ENCODE measurements at places on chromosomes 16 and 17. TPM values are rescaled to one million over a fixed set of nuclear protein-coding genes. Genes with fewer than 3 reads are reported as not detected.

DNA sequence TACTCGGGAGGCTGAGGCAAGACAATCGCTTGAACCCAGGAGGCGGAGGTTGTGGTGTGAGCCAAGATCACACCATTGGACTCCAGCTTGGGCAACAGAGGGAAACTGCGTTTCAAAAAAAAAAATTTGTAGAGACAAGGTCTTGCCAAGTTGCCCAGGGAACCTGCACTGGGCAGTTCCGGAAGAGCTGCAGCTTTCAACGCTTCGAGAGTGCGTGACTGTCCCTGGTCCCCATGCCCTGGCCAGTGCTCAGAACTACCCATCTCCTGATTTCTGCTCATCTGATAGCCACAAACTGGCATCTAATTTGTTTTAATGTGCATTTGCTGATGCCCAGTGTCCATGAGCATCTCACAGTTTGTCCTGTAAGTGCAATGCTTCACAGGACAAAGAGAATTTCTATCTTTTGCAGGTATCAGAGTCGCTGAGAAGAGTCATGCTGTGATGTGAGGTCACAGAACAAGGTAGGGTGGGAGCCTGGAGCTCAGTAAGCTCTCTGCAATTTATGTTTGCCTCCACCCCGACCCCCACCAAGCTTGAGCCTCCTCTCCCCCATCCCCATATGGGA, 3.9 kb downstream of the ACTG1 start:
- no peak for DNase-seq

GRCh38 chr16:19857593-19858339, 26.9 kb downstream of the GPRC5B start:
- DNase-seq: no peak

DNA sequence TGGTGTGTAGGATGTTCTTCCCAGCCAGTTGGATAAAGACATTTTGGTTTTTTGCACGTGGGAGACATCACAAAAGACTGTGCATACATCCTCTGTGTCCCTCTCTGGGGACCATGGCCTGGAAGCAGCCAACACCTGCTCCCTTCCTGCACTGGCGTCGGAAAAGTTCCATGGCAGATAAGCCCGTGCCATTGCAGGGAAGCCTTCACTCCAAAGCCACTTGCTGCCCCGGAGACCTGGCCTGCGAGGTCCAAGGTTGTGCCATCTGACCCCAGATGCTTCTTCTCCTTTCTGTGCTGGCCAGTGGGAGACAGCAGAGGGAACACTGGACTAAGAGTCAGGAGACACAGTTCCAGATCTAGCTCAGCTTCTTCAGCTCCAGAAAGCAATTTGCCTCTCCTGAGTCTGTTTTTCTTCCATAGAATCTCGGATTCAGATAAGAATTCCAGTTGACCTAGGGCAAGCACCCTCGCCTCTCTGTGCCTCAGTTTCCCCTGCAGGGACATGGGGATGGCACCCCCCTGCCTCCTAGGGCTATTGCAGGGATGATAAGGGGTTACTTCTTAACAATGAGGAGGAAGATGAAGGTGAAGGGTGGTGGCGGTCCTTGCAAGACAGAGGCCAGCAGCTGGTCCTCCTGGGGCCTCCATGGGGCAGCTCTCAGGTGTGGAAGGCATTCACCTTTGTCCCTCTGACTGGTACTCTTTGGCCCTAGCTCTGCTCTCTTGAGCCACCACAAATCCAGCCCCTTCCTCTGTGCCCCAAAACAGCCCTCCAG, 134.2 kb downstream of the CMIP start:
- DNase-seq: no peak

GRCh38 chr17:43670645-43671030, 8.9 kb upstream of the MEOX1 start:
- no peak for DNase-seq

GRCh38 chr17:17766744-17767120, 70.1 kb downstream of the SREBF1 start:
- DNase-seq: no peak

DNA sequence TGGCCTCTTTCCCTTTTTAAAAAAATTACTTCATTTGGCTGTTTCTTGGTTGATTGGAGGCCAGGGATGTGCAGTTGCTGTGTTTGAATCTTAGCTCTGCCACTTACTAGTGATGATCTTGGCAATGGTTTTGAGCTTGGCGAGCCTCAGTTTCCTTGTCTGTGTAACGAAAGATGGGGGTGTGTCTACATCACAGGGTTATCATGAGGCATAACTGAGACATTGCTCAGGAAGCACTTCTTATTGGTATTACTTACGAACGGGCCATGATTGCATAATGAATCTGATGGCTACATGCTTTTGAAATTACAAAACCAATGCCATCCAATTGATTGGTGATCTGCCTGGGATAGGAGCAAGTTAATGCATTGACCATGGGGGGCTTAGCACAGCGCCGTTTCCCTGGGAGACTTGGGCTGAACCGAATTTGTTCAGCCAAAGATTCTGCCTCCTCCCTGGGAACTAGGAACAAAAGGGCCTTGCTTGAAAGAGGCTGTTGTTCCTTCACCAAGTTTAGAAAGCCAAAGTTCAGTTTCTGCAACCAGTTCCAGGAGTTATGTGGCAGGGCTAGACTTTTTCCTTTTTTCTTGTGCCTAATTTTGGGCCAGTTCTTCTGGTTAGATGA, 21.9 kb downstream of the CMIP start:
- no peak for DNase-seq

GRCh38 chr16:79388396-79388795, 212.1 kb downstream of the MAF start:
- no peak for DNase-seq

DNA sequence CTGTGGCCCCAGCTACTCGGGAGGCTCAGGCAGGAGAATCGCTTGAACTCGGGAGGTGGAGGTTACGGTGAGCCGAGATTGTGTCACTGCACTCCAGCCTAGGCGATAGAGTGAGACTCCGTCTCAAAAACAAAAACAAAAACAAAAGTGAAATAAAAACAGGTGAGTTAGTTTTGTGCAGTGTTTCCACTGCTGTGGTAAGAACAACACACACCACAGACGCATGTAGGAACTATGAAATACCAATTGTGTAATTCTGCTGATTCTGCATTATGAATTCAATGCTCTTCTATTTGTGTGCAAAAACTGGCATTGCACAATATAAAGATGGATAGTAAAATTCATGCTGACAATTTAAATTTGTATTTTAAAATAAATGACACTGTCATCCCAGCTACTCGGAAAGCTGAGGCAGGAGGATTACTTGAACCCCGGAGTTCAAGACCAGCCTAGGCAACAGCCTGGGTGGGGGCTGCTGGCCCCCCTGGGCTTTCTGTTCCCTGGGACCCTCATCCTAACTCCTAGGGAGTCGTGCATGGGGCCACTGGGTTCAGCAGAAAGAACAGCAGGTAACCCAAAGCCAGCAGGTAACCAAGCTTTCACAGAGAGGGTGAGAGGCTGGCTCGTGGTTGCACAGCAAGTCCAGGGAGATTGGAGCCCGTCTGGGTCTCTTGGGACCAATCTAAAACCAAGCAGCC, 10.6 kb upstream of the RHBDF2 start:
- DNase-seq: no peak

- peak; percentile 36 for DNase-seq
Measured at GRCh38 chr16:80466024-80466987, 74.5 kb upstream of the DYNLRB2 start.

DNA sequence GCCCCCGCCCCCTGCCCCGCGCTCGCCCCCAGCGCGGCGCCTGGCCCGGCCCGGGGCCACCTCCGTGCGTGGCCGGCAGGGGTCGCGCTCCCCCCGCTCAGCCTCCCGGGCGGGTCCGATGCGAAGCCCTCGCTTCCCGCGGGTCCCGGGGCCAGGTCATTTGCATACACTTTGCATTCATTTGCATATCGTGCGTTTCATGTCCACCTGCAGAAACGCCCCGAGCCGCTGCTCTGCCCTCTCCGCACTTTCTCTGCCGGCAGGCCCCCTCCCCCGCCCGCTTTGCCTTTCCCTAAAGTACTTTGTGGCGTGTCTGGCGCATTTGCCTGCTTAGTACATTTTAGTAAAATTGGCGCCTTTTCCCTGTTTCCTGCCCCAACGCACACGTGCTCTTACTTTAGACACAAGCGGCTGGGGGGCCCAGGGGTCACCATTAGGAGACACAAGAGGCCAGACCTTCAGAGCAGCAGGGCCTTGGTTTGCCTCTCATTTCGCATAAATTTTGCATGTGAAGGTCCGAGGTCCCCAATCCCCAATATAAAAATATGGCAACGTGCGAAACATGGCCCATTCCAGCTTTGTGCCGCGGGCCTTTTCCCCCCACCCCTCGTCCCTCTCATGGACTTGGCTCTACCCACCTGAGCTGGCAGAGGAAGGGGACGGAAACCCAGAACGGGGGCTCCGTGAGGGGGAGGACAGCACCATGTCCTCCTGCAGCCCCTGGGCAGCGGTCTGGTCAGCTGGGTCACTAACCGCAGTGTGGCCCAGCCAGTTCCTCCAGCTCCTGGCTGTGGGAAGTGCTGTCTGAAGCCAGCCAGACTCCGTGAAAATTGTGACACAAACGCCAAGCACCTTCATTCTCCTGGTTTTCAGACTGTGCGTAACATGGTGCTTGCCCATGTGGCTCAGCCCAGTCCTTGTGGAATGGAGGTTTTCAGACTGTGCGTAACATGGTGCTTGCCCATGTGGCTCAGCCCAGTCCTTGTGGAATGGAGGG, 34.8 kb downstream of the CBFA2T3 start:
- DNase-seq: no peak

DNA sequence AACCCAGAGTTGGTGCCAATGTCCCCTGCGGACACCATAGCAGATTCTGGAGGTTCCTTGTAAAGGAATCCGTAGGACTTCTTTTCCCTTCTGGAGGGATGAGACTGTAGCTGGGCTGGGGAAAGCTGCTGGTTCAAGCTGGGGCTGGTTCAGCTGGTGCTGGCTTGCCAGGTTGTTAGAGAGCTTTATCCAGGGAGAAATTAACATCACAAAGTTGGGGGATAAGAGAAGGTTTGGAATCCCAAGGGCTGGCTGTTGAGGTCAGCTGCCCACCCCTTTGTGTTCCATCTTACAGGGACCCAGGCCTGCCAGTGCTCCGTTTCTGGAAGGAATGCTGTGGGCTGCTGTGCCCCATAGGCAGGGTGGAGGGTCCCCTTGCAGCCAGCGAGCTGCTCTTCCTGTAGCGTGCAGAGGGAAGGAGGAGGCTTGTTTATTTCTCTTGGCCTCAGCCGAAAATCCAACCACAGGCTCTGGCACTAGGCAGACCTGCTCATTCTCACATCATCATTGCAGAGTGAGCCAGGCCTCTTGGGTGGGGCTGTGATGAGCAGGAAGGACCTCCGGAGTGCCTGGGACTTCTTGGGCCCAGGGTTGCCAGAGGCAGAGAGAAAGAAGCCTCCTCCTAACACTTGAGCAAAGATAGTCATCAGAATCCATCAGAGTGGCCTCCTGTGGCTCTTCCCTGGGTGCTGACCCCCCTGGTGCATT, 251.1 kb downstream of the SEC14L1 start:
- no peak for DNase-seq

DNA sequence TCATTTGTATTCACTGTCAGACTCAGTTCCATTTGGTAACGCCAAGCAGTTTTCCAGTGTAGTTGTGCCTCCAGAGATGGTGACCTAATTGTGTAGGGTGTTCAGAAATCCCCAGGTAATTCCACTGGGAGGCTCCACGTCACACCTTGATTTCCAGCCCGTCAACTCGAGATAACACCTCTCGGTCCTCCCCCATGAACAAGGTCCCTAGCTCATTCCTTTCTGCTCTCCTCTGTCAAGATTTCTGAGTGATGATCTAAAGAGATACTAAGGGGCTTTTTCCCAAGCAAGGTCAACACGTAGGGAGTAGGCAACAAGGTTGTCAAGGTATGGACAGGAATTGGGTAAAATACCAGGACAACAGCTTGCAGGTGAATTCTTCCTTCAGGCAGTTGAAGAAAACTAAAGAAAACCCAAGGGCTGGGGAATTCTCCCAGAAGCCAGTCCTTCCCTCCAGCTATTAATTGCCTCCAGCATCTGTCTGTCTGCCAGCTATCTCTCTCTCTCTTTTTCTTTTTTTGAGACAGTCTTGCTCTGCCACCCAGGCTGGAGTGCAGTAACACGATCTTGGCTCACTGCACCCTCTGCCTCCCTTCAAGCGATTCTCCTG, 31.4 kb downstream of the GPRC5B start:
- no peak for DNase-seq

- no peak for DNase-seq
Measured at GRCh38 chr16:13306161-13306995, 405.0 kb downstream of the SHISA9 start.

DNA sequence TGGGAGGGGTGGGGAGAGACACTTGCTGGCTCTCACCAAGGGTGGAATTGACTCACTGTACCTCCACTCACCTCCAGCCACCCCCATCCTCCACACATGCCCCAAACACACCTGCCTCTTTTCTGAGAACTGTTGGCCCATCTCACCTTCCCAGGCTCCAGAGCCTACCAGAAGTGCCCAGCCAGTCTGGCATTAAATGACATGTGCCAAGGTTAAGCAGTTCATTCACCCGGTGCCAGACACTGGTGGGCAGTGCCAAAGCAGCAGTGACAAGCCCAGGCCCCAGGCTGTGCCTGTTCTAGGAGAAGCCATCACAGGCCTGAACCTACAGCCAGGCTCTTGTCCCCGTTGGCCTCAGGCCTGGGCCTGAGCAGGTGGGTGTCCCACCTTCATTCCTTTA, 11.2 kb downstream of the MVP start:
- DNase-seq: no peak

GRCh38 chr17:37025238-37025637, 76.5 kb downstream of the AATF start:
- DNase-seq: no peak

DNA sequence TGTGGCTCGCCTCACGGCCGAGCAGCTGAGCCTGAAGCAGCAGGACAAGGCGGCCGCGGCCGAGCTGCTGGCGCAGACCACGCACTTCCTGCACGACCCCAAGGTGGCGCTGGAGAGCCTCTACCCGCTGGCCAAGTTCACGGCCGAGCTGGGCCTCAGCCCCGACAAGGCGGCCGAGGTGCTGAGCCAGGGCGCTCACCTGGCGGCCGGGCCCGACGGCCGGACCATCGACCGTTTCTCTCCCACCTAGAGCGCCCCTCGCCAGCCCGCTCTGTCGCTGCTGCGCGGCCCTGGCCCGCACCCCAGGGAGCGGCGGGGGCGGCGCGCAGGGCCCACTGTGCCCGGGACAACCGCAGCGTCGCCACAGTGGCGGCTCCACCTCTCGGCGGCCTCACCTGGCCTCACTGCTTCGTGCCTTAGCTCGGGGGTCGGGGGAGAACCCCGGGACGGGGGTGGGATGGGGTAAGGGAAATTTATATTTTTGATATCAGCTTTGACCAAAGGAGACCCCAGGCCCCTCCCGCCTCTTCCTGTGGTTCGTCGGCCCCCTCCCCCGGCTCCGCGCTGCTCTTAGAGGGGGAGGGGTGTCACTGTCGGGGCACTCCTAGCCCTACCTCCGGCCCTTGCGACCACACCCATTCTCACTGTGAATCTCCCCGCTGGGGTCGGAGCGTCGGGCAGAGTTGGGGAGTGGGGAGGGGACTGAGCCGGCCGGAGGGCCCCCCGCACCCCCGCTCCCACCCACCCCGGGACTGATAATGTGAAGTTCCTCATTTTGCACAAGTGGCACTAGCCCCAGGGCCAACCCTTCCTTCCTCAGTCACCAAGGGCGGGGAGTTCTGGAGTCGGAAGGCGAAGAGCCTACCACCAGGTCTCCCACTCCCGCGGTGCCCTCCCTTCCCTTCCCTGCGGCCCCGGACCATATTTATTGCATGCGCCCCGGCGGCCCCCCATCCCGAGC, 4.0 kb downstream of the HIC1 start:
- DNase-seq: no peak

GRCh38 chr17:15744074-15744676, 12.1 kb downstream of the TBC1D26 start:
- DNase-seq: no peak

The ASPHD1 gene
- polyA plus RNA-seq: 0.53 TPM

The PRAC2 gene
- polyA plus RNA-seq: not detected

The CACNG1 gene
- not detected for polyA plus RNA-seq

The C17orf58 gene
- 22.6 TPM for polyA plus RNA-seq

The TEX14 gene
- 0.17 TPM for polyA plus RNA-seq

The UNC45B gene
- polyA plus RNA-seq: 0.17 TPM

The CRHR1 gene
- polyA plus RNA-seq: 0.98 TPM

Data from left renal pelvis (tissue), 4 donors.